ENCODE measurements at places on chromosomes 4 and X.

DNA sequence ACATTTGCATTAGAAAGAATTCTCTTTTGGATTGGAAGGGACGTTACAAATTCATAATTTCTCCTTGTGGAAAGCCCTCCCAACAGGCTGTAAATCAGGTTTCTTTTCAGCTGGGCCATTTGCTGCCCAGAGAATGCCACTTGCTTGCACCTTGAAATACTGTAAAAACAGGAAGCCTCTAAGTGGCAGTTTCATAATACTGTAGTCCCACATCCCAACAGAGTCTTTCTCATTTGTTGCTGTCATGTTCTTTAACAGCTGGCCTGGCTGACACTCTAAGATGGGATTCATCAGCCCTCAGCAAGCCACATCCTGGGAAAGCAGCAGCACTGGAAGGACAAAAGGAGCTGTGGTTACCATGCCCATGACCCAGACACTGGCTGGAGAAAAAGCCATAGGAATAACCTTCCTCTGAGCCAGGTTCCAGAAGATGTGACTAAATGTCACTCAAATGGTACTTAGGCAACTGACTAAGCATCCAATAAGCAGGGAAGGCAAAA lies 221.9 kb upstream of the MBNL3 start:
- DNase-seq, result no peak

DNA sequence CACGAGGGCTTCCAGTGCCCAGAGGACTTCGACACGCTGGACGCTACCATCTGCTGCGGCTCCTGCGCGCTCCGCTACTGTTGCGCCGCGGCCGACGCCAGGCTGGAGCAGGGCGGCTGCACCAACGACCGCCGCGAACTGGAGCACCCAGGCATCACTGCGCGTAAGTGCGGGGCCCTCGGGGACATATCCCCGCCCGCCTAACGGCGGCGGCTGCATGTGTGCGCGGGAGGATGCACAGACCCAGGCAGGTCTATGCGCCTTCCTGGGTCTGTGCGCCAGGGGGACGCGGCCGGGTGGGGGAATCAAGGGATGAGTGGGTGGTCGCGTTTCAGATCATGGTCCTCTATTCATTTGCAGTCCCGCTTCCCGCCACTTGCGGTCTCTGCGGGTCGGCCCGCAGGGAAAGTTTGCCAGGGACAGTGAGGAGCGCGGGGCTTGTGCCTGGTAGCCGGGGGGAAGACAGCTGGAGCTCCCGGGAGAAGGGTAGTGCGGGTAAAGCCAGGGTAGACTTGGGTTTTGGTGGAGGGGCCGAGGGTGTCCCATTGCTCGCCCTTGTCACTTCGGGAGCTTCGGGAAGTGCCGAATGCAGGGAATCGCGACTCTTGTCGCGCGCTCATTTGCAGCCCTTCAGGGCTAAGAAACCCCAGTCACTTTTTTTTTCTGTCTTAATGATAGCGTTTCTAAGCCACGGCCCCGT lies 1.0 kb downstream of the SHISA3 start:
- DNase-seq, result no peak

DNA sequence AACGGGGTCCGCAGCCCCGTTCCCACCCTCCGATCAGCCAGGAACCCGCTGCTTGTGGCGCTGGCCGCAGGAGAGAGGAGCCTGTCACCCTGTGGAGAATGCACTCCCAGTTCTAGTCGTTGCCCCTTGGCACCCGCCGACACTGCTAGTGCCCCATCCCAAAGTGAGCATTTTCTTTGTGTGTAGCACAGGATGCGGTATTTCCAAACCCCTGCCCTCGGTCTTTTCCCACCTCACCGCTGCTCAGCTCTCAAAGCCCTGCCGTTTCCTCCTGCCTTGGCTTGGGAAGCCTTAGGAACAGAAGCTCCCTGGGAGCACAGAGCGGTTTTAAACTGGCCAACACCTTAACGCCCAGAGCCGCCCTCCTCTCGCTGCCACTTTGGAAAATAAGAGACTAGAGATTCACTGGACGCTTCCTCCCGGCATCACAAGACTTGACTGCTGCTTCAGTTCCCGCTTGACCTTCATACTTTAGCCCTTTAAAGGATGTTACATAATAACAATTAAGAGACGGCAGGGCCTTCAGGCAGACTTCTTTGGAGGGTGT lies 772 bp downstream of the CYP4V2 start:
- no peak for DNase-seq

GRCh38 chr4:11730545-11730944 lies 301.9 kb upstream of the HS3ST1 start:
- no peak for DNase-seq

GRCh38 chr4:102219129-102219528 lies 126.2 kb downstream of the SLC39A8 start:
- DNase-seq, result no peak

DNA sequence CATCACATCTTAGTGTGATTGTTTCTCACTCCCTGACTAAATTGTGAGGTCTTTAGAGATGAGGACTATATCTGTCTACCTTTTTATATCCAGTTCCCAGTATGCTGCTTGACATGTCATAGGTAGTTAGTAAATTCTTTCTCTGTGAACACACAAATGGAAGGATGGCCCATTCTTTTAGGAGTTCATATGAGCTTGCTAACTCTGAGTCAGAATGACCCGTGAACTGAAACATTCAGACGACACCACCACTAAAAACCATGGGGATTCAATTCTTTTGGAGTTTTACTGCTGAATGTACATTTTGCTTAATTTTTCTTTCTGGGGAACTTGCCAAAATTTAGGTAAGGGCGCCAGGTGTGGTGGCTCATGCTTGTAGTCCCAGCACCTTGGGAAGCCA lies 13.9 kb downstream of the OFD1 start:
- no peak for DNase-seq

GRCh38 chr4:30753316-30753715 lies 33.1 kb downstream of the PCDH7 start:
- DNase-seq, result no peak

GRCh38 chr4:165537028-165537648 lies 158.3 kb downstream of the CPE start:
- no peak for DNase-seq

DNA sequence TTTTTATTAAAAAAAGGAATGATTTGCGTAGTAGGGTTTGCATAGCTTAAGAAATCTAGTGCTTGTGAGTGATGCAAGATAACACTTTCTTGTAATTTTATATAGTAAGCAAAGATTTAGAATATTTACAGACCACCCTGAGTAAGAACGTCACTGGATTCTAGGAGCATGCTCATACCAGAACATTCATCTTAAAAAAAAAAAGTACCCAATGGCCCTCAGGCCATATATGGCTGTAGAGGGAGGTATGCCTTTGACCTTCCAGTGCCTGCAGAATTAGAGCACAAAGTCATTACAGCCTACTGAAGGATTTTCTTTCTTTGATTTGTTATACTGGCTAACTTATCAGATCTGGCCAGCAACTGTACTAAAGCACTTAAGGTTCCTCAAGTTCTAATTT lies 236.3 kb upstream of the GYPA start:
- no peak for DNase-seq

DNA sequence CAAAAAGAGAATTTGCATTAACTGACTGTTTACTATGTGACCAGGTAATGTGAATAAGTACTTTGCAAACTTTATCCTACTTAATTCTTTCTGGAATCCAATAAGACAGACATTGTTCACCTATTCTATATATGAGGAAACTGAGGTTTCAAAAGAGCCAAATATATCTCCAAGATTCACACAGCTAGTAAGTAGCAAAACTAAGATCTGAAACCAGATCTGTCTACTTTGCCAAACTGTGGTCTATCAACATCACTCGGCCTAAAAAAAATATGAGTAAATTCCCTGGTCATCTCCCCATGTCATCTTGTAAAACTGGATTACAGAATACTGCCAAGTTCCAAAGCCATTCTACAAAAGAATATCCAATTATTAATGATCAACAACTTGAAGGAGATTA lies 52.8 kb downstream of the ANAPC10 start:
- no peak for DNase-seq

- DNase-seq, result no peak
Measured at GRCh38 chr4:176879380-176880116, 86.8 kb upstream of the VEGFC start.

GRCh38 chr4:73053076-73053475 lies 16.4 kb downstream of the COX18 start:
- no peak for DNase-seq

DNA sequence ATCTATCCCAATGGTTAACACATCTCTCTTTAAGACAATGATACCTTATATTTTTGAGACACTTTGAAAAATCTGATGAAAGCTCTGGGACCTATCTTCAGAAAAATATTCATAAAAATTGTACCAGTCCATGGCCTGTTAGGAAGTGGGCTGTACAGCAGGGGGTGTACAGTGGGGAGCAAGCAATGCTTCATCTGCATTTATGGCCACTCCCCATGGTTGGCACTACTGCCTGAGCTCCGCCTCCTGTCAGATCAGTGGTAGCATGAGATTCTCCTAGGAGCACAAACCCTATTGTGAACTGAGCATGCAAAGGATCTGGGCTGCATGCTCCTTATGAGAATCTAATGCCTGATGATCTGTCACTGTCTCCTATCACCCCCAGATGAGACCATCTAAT lies 42.6 kb downstream of the C4orf51 start:
- no peak for DNase-seq

- DNase-seq, result no peak
Measured at GRCh38 chrX:115018944-115019343, 1.5 kb upstream of the IL13RA2 start.

GRCh38 chrX:129565046-129565650 lies 25.1 kb downstream of the OCRL start:
- DNase-seq, result no peak

DNA sequence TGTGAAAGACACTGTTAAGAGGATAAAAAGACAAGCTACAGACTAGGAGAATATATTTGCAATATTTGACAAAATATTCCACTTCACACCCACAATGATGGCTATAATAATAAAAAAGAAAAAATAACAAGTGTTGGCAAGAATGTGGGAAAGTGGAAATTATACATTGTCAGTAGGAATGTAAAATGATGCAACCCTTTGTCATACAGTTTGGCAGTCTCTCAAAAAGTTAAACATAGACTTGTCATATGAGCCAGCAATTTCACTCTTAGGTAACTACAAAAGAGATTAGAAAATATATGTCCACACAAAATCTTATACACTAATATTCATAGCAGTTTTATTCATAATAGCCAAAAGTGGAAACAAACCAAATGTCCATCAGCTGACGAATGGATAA lies 5.2 kb upstream of the RADX start:
- no peak for DNase-seq
